ENCODE measurements at places on chromosomes 5 and 9.

GRCh38 chr9:87714819-87715218 is 11.1 kb upstream of the CTSL start:
- no peak for DNase-seq

- DNase-seq, result no peak
Measured at GRCh38 chr9:107460153-107461023, 29.2 kb downstream of the KLF4 start.

GRCh38 chr5:58922461-58923171 is 339.7 kb downstream of the RAB3C start:
- DNase-seq, result no peak

DNA sequence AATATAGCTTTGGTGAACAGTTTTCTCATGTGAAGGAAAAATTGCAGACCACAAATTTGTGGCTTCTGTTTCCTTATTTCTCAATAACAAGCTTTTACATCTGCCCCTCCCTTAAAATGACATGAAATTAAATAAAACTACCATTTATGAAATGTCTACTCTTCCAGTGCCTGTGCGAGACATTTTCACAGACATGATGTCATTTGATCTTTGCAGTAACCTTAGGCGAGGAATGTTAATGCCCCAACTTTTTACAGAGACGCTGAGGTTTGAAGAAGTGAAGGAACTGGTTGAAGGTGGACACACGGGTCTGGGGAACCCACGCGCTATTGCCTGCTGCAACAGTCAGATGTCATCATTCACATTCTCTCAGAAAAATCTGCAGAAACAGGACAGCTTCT is 61.5 kb downstream of the OSTF1 start:
- no peak for DNase-seq

- DNase-seq, result no peak
Measured at GRCh38 chr9:118984607-118985006, 384.6 kb downstream of the BRINP1 start.

- DNase-seq, result no peak
Measured at GRCh38 chr5:116455061-116455460, 119.6 kb downstream of the SEMA6A start.

DNA sequence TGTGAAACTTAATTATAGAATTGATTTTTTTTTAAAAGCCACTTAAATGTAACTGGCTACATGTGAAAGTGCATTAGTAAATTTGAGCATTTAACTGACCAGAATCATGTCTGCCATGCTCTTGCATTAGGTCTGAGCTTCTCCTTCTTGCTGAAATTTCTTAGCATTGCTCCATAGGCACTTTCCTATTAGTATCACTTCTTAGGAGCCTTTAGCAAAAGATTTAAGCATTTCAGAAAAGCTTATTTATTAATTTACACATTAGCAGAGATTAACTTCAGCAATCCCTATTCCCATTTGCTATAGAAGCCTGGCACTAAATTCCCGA is 211.0 kb downstream of the SNX18 start:
- DNase-seq, result no peak

GRCh38 chr9:97527626-97528528 is 26.4 kb downstream of the TMOD1 start:
- DNase-seq, result no peak

DNA sequence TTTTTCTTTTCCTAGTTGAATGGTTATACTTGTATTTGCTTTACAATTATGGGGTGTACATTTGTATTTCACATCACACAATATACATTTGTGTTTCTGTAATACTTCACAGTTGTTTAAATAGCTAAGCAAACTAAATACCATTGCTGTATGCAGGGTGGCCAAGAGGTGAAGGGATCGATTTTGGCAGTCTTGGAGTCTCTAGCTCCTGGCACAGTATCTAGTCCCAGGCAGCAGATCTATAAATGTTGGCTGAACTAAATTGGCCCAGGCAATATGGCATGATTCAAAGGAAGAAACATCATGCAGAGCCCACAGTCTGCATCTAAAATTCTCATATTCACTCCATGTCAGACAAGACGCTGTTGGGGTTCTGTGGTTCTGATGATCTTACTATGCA is 110.1 kb upstream of the GPBP1 start:
- DNase-seq, result no peak

- no peak for DNase-seq
Measured at GRCh38 chr9:109013679-109014607, 644 bp upstream of the CTNNAL1 start.

DNA sequence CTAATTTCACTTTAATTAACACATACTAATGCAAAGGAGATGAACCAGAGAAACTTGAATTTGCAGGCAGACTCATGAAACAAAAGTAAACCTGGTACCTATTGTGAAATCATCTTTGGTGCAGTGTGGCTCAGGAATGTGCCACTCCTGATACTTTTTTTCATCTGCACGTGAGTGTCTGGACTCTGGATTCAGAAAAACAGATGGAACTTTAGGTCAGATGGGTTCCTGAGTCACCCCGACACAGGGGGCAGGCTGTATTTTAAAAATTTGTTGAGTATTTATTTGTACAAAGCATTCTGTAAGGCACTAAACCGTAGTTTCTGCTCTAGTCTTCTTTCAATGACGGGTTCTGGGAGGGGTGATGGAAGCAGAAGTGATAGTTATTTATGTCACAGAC is 52.2 kb upstream of the TUT7 start:
- DNase-seq, result no peak

GRCh38 chr5:178532666-178533065 is 57.5 kb downstream of the COL23A1 start:
- no peak for DNase-seq

- no peak for DNase-seq
Measured at GRCh38 chr5:76278261-76278789, 124.8 kb upstream of the IQGAP2 start.

- DNase-seq, result no peak
Measured at GRCh38 chr5:180208435-180209081, 453 bp downstream of the RASGEF1C start.

GRCh38 chr5:134530301-134531077 is 5.0 kb downstream of the JADE2 start:
- DNase-seq, result no peak

GRCh38 chr9:115758441-115758840 is 395.1 kb upstream of the PAPPA start:
- no peak for DNase-seq

- no peak for DNase-seq
Measured at GRCh38 chr5:31161781-31162181, 31.7 kb upstream of the CDH6 start.

GRCh38 chr5:28400076-28400475 is 1361.7 kb upstream of the CDH9 start:
- no peak for DNase-seq

- DNase-seq, result no peak
Measured at GRCh38 chr5:160657068-160657507, 194.9 kb downstream of the ATP10B start.

- DNase-seq, result no peak
Measured at GRCh38 chr5:178404987-178405386, 172.4 kb upstream of the PHYKPL start.

GRCh38 chr9:126483468-126484073 is 130.2 kb upstream of the LMX1B start:
- DNase-seq, result no peak

DNA sequence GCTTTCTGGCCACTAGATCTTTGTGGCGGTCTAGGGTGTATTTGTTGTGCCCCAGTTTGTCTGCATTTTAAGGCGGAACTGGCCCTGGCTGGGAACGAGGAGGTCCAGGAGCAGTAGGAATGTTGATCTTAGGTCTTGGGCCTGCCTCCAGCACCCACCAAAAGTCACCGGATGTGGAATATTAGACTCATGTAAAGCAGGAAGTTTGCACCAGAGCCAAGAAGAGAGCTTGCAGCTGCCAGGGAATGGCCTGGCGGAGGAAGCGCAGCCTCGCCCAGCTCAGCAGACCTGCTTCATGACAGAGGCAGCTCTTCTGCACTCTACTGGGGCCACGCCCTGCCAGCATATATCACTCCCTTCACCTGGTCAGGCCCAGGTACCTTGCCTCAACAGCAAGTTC is 3.3 kb downstream of the GPX3 start:
- no peak for DNase-seq

DNA sequence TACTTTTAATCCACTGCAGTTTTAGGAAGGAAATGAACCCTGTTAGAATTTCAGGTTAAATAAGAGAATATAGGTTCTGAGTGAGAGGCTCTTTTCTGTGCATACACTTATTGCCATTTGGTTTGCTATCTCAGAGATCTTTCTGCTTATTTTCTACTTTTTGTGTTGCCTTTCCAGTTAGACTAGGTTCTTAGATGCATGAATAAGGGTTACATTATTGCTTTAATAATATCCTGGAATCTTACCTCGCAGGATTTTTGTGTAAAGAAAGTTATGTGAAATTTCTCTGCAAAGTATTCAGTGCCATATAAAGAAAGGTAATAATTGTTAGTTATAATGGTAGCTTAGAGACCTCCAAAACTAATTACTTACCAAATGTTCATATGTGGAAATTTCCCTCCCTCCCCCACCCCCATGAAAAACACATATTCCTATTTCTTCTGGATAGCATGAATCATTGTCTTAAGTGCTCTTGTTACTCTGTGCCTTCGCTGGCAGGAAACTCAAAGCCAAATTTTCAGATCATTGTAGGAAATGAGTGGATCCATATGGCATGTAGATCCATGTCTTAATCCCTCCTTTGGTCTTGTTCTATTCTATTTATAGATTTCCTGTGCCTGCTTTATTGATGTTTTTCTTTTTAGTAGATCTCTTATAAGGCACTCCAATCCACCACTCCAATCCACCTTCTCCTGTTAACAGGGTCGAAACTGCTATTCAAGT is 2.7 kb upstream of the APBA1 start:
- DNase-seq, result no peak

DNA sequence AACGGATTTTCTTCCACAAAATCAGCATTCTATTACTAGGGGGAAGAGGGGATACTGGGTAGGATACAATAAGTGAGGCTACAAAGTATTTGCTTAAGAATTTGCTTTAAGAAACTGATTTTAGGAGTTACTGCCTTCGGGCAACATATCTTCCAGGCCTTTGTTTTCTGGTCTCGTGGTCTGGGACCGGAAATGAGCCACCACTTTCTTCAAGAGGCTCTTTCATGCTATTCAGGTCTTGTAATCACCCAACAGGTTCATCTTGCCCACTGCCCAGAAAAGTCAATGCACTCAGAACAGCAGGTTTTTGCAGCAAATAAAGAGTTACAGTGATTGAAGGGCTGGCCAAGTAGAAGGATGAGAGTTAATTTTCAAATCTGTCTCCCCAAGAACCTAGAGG is 6.6 kb upstream of the AOPEP start:
- DNase-seq, result no peak

GRCh38 chr5:132365213-132365612 is 4.3 kb upstream of the SLC22A5 start:
- DNase-seq, result no peak

DNA sequence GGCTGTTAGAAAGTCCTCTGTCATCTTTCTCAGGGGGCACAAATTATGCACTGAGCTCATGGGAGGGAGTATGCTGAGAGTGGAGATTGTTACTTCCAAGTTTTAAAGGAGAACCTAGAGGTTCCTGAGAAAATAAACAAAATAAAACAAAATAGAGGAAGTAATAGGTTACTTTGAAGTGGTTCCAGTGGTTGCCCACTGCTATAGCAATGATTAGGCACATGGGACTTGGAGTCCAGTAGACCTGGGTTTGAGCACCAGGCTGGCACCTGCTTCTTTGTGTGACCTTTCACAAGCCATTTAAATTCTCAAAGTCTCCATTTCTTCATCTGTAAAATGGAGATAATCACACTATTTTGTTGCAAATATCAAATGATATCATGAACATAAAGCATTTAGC is 13.8 kb upstream of the CDC23 start:
- no peak for DNase-seq

DNA sequence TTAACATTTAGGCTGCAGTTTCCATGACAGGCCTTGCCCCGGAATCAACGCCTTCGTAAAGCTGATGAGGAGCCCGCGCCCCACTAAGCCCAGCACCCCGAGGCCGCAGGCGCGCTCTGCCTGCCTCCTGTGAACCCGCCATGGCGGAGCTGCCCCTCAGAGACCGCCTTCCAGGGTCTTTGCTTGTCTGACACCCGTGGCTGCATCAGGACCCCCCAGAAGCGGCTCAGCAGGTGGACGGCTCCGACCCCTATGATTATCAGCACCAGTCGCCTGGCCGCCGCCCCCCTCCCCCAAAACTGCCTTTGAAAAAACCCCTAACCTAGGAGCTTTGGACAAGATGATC is 507 bp upstream of the DPH7 start:
- no peak for DNase-seq

DNA sequence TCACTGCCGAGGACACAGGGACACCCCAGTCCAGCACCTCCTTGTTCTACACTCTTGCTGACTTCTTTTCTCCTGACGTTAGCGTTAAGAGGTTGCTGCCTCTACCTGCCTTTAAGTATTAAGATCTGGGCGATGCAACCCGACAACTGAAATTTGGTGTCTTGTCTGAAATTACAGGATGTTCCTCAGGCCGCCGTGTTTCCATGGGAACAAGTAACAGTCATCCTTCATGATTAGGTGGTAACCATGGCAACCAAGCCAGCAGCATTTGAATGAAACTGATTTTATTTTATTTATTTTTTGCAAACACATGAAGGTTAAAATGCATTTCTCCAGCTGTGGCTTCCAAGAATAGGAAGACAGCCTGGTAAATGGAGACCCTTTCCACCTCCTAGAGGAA is 20.8 kb downstream of the DAB2IP start:
- DNase-seq, result no peak

- no peak for DNase-seq
Measured at GRCh38 chr5:6096101-6096500, 282.2 kb downstream of the MED10 start.
